ENCODE measurements at places on chromosomes 11 and 22.

DNA sequence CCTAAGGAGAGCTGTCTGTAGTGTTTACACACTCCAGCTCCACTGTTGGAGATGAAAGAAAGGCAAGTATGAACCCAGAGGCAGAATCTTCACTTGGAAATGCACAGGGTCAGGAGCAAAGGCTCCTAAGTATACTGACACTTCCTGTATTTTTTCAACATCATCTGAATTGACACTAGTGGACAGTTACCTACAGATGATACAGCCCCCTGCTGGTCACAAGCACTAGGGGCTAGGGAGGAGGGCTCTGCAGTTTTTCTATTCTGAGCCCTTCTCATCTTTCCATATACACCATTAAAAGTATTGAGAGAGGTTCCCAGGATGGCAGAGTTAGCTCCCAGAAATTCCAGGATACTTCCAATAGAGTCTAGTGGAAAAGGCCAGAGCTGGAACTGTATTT lies 290.3 kb upstream of the API5 start:
- no peak for DNase-seq

- DNase-seq, result no peak
These were observed 188.0 kb downstream of the MAML2 start for GRCh38 chr11:96154802-96155520.

DNA sequence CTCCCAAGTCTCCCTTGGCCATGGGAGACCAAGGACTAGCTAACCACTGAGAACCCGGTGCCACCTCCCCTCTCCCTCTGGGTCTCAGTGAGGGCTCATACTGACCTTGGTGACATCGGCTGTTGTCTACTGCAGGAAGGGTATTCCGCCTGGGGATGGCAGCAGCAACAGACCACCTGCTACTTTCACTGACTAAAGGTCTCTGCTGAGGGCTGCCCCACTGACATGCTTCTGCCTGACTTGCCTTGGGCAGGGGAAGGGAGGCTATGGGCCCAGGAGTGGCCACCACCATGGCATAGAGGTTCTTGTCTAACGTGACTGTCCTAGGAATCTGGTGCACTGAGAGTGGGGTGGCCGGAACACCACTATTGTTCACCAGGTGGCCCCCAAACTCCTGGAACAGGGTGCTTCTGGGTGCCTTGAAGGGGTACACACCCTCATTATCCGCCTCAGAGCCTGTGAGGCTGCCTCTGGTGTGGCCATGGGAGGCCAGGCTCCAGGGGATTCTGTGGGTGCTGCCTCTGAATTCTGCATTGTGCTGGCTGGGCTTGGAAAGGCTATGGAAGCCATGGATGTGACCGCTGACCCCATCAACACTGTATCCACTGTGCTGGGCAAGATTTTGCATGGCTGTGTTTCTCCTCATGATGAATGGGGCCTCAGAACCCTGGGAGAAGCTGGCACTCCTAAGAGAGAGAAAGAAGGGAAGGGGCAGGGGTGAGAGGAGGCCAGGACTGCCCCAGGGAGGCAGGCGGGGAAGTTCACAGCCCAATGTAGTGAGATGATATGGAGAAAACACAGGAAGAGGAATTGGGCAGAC lies 38.3 kb downstream of the GAB4 start:
- no peak for DNase-seq

GRCh38 chr11:62132689-62133293 lies 9.0 kb downstream of the INCENP start:
- DNase-seq, result no peak

DNA sequence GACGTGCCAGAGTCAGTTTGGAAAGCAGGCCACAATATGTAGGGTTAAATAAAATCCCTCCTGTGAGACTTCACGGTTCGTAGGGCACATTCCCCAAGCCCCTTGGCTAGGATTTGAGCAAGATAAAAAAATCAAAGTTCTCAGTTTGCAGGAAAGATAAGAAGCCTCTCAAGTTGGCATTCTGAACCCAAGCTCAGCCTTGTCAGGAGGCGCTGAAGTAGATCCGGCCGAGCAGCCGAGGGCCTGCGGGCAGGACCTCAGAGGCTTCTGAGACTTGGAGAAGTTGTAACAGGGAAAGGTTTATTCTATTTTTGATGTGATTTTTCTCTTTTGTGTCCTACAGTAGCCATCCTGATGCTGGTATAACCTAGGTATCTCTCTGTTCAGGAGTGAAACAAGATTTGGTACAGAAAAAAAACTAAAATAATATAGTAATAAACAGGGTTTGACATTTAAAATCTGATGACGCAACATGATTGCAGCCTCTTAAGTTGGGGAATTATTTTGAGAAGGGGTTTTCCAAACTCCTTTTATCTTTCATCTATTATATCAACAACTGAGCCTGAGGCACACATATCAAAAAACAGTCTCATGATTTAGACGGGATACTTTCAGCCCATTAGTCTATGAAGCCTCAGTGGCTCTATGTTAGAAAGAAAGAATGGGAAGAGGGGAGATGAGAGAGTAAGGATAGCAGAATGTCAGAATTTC lies 10.1 kb downstream of the PATE2 start:
- DNase-seq, result no peak

DNA sequence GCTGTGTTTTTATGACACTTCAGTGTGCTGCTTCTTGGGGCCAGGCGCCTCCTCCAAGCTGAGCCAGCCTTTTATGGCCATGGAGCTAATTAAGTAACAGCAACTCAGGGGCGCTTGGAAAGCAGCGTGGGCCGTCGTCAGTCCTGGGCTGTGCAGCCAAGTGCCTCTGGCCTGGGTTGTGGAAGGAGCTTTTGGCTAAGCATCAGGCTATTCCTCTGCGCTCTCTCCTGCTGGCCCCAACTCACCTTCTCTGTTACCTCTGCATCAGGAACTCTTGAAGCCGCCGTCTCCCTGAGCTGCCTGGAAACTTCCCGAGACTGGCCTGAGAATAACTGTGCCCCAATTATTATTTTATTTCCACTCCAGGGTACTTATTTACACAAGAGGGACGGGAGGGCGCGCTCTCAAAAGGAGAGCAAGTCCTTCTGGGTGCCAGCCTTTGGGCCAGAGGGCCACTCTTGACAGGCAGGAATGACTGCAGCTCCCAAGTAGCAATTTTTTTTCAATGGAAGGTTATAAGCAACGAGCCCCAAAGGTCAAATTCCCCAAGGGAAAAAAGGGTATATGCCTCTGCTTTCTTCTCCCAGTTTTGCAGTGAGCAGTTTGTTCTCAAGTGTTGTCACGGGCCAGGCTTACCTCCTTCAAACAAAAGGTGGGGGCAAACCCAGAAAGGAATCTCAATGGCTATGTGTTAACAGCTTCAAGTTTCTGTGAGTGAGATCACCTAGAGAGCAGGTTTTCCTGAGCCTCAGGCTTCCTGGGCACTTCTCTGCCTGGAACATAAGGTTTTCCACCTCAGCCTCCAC lies 38.5 kb upstream of the NAV2 start:
- DNase-seq, result no peak

- DNase-seq, result no peak
These were observed 2.5 kb upstream of the SMARCB1 start for GRCh38 chr22:23784215-23784732.

DNA sequence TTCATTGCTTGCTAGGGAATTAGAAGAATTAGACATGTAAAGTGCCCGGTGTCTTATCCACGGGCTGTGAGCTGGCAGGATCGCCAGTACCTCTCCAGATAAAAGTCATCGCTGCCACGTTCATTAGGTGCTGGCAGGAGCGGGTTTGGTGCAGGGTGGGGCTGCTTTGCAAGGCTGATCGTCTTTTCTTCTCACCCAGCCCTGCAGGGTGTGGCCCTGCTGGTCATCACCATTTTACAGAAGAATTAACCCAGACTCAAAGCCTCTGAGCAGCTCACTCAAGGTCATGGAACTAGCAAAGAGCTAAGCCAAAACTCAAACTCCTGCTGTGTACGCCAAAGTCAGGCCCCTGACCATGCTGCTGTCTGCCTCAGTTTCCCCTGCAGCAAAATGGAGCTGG lies 6.1 kb upstream of the FGF4 start:
- no peak for DNase-seq

Measured in hematopoietic multipotent progenitor cell treated with erythropoietin and hydrocortisone succinate and interleukin-3 and kit ligand, for 15 days (in vitro differentiated cells).